ENCODE measurements at places on chromosomes 12 and 14. TPM values are rescaled to one million over a fixed set of nuclear protein-coding genes. Genes with fewer than 3 reads are reported as not detected.

- H3K4me1 ChIP-seq: no peaks in the 10 kb centered on the region
- no peak for DNase-seq
- H3K27ac ChIP-seq: no peak overlapping the region
- no peaks in the 10 kb centered on the region for H3K27me3 ChIP-seq
- H3K4me3 ChIP-seq: no peak overlapping the region
Measured at GRCh38 chr12:50753232-50753769, 10.6 kb upstream of the ATF1 start.

DNA sequence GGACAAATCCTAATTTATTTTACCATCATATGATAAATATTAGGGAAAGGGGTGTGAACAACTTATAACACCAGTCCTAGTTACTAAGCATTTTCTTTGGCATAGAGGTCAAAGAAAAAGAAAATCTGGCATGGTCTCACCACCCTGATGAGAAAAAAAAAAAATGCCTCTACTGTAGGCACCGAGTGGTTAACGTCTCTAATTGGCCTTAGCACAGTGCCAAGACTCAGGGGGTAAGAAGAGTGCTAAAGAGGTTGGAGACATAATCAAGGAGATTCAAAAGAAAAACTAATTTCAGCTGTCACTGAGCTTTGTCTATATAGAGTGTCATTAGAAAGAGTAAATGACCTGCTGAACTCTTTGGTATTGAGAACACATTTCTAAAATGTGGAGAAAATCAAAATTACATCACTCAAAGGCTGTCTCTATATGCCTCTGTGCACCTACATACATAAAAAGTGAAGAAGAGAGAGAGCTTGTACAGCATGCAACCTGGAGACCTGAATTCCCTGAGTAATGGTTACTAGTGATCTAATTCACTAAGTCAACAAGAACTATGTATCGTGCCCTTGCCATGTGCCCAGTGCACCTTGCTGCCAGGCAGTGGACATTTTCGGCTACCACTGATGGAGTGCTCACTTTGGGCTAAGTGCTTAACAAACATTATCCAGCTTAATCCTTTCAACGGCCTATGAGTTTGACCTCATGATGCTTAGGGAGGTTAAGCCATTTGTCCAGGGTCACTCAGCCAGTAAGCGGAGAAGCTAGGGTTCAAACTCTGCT lies 113.8 kb upstream of the G2E3 start:
- H3K4me3 ChIP-seq: no peak overlapping the region
- no peaks in the 10 kb centered on the region for H3K36me3 ChIP-seq
- no peak overlapping the region for H3K27ac ChIP-seq
- no peaks in the 10 kb centered on the region for H3K4me1 ChIP-seq
- peak; percentile 37 for DNase-seq
- H3K27me3 ChIP-seq: no peaks in the 10 kb centered on the region

DNA sequence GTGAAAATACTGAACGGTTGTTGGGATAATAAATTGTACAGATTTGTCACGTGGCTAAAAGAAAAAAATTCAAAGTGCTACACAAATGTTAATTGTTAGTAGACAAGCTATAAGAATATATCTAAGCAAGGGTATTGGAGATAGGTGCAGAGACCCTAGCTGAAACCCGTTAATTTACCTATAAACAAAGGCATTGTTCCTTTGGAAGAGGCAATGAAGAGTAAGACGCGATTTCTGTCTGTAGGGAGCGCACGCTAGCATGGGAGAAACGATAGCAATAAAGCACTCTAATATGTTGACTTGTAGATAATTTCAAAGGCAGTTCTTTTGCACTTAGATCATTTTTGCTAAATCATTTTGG lies 565 bp downstream of the CCDC77 start:
- H3K4me3 ChIP-seq: peak overlapping the region; percentile 69
- no peak for DNase-seq
- H3K36me3 ChIP-seq: no peaks in the 10 kb centered on the region
- H3K27ac ChIP-seq: peak overlapping the region; percentile 82
- peaks cover 21% of the 10 kb centered on the region for H3K4me1 ChIP-seq
- no peaks in the 10 kb centered on the region for H3K27me3 ChIP-seq

GRCh38 chr12:62599854-62600437 lies 133.3 kb downstream of the MON2 start:
- no peak for DNase-seq
- no peak overlapping the region for H3K27ac ChIP-seq
- H3K4me3 ChIP-seq: no peak overlapping the region
- peaks cover 22% of the 10 kb centered on the region for H3K4me1 ChIP-seq

GRCh38 chr14:95463171-95463901 lies 53.1 kb downstream of the SYNE3 start:
- no peak overlapping the region for H3K4me3 ChIP-seq
- peaks cover 10% of the 10 kb centered on the region for H3K4me1 ChIP-seq
- H3K27ac ChIP-seq: peak overlapping the region; percentile 74
- DNase-seq: peak; percentile 62
- no peaks in the 10 kb centered on the region for H3K27me3 ChIP-seq

GRCh38 chr14:51356381-51356780 lies 116.3 kb downstream of the TMX1 start:
- H3K4me3 ChIP-seq: no peak overlapping the region
- no peak overlapping the region for H3K27ac ChIP-seq
- H3K36me3 ChIP-seq: no peaks in the 10 kb centered on the region
- DNase-seq: no peak

- no peaks in the 10 kb centered on the region for H3K4me1 ChIP-seq
- H3K27me3 ChIP-seq: no peaks in the 10 kb centered on the region
- no peak overlapping the region for H3K27ac ChIP-seq
- DNase-seq: no peak
Measured at GRCh38 chr14:77892890-77893484, 93.1 kb downstream of the ADCK1 start.

DNA sequence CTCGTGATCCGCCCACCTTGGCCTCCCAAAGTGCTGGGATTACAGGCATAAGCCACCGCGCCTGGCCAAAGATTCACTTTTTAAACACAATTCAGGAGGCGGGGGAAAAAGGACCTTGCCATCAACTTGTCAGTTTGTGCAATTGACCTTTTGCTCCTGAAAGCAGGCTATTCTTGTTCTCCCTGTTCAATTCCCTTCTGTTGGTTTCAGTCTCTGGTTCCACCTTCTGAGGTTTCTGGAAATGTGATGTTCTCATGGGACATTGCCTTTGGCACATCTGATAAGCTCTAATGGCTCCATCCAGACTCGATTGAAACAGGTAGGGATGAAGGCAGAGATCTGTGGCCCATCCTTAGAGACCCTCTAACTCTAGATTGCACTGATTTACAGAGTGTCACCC lies 17.9 kb upstream of the CCDC85C start:
- H3K36me3 ChIP-seq: no peaks in the 10 kb centered on the region
- no peak overlapping the region for H3K27ac ChIP-seq
- no peak for DNase-seq
- no peak overlapping the region for H3K4me3 ChIP-seq
- H3K27me3 ChIP-seq: no peaks in the 10 kb centered on the region

GRCh38 chr14:71365361-71365760 lies 458.1 kb downstream of the PCNX1 start:
- DNase-seq: no peak
- no peaks in the 10 kb centered on the region for H3K36me3 ChIP-seq

GRCh38 chr14:88493392-88494185 lies 61.2 kb downstream of the PTPN21 start:
- no peak overlapping the region for H3K4me3 ChIP-seq
- no peak for DNase-seq
- H3K27me3 ChIP-seq: no peaks in the 10 kb centered on the region
- H3K27ac ChIP-seq: no peak overlapping the region

GRCh38 chr12:34304001-34304400 lies 281.7 kb downstream of the ALG10 start:
- no peak overlapping the region for H3K4me3 ChIP-seq
- H3K36me3 ChIP-seq: no peaks in the 10 kb centered on the region
- DNase-seq: no peak
- no peak overlapping the region for H3K27ac ChIP-seq
- no peaks in the 10 kb centered on the region for H3K27me3 ChIP-seq

DNA sequence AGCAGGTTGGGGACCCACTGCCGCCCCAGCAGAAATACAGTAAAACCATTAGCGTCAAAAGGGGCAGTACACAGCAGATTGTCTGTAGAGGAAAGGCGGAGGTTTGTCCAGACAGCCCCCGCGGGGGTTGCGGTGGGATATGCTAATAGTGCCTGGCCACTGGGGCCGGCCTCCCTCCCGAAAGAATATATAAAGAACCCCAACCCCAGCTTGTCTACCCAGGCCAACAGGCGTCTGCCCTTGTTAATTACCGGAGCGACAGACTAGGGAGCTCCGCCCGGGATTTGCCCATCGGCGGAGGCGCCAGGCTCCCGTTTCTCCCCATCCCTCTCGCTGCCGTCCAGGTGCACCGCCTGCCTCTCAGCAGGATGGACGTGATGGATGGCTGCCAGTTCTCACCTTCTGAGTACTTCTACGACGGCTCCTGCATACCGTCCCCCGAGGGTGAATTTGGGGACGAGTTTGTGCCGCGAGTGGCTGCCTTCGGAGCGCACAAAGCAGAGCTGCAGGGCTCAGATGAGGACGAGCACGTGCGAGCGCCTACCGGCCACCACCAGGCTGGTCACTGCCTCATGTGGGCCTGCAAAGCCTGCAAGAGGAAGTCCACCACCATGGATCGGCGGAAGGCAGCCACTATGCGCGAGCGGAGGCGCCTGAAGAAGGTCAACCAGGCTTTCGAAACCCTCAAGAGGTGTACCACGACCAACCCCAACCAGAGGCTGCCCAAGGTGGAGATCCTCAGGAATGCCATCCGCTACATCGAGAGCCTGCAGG lies at the start of gene MYF5:
TSS of gene MYF5 (plus strand) at position 217 of the 774 bp plus-strand sequence. CDS start at position 369, 152 bp downstream.
- H3K27me3 ChIP-seq: peaks cover 36% of the 10 kb centered on the region
- no peak within 1 kb of the TSS for H3K4me3 ChIP-seq
- no peaks in the 10 kb centered on the region for H3K36me3 ChIP-seq
- no peak for DNase-seq

DNA sequence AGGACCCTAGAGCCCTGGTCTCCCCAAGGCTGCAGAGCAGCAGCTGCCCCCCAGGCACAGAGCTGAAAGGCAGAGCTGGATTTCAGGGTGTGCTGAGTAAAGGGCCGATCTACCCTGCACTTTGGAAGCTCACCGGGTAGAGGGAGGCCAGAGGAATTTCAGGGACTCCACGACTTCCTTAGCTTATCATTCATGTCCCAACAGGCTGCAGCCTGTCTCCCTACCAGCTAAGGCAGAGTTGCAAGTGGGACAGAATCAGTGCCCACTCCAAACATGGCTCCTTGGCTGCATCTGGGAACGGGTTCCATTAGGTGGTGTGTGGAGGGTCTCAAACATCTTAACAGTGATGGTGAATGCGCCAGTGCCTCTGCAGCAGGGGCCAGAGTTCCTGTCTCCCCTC lies 27.5 kb downstream of the MMAB start:
- H3K27ac ChIP-seq: no peak overlapping the region
- peaks cover 40% of the 10 kb centered on the region for H3K27me3 ChIP-seq
- no peak overlapping the region for H3K4me3 ChIP-seq
- DNase-seq: no peak

GRCh38 chr12:49190974-49191373 lies 2.1 kb upstream of the TUBA1A start:
- peaks cover 4% of the 10 kb centered on the region for H3K36me3 ChIP-seq
- no peaks in the 10 kb centered on the region for H3K27me3 ChIP-seq
- H3K4me1 ChIP-seq: peaks cover 7% of the 10 kb centered on the region
- no peak for DNase-seq
- no peak overlapping the region for H3K27ac ChIP-seq

DNA sequence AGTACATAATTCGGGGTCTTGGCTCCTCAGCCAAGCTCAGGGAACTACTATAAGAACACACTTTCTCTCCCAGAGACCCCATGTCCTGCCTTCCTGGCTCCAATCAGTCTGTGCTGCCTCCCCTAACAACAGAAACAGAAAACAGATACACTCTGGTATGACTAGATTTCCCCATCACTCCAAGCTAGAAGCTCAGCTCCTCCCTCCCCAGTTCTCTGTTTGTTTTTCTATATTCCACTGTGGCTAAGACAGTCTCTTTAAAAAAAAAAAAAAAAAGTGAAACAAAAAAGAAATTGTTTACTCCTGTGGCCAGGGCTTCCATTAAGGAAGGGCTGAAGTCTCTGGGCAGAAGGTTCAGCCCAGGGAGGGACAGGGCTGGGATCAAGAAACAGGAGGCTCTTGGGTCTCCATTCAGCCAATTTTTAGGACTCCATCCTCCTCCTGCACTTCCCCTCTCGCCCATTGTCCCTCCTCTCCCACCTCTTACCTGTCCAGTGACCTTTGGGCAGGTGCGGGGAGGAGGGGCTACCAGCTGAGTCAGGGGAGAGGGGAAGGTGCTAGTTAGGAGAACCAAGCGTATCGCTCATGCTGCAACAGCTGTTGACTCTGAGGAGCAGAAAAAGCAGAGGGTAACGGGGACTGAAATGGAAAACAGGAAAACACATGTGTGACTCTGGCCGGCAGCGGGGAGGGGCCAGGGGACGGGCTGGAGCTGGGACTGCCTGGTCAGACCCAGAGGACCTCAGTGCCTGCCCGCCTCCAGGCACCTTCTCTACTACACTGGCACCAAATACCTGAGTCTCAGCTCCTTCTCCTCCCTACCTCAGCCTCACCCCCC lies 4.1 kb upstream of the SLC7A7 start:
- H3K27me3 ChIP-seq: no peaks in the 10 kb centered on the region
- peak overlapping the region; percentile 16 for H3K4me3 ChIP-seq
- H3K27ac ChIP-seq: peak overlapping the region; percentile 86
- peaks cover 78% of the 10 kb centered on the region for H3K4me1 ChIP-seq
- peak; percentile 81 for DNase-seq

- H3K27ac ChIP-seq: no peak overlapping the region
- no peaks in the 10 kb centered on the region for H3K36me3 ChIP-seq
- no peak overlapping the region for H3K4me3 ChIP-seq
- no peaks in the 10 kb centered on the region for H3K4me1 ChIP-seq
Measured at GRCh38 chr12:123895451-123895850, 77.2 kb downstream of the CCDC92 start.

- no peak for DNase-seq
- H3K27me3 ChIP-seq: no peaks in the 10 kb centered on the region
- peaks cover 87% of the 10 kb centered on the region for H3K36me3 ChIP-seq
- no peak overlapping the region for H3K27ac ChIP-seq
- no peak overlapping the region for H3K4me3 ChIP-seq
Measured at GRCh38 chr14:35752380-35752779, 56.7 kb downstream of the RALGAPA1 start.

DNA sequence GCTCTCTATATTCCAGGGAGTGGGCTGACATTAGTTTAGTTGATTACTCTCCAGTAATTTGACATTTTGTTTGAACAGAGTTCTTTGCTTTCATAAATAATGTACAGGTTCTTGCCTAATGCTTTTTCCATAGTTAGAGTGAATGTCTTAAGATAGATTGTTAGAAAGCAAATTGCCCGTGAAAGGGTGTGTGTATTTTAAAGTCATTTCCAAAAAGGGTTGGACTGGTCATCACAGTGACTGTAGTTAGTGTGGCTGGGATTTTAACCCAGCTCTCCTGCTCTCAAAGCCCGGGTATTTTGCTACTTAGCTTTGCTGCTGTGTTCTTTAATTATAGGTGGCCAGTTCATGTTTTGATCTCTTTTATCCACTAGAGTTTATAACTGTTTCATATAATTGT lies 74.2 kb downstream of the DNAH10 start:
- H3K27me3 ChIP-seq: peaks cover 12% of the 10 kb centered on the region
- no peak overlapping the region for H3K27ac ChIP-seq
- no peaks in the 10 kb centered on the region for H3K36me3 ChIP-seq
- no peaks in the 10 kb centered on the region for H3K4me1 ChIP-seq
- DNase-seq: no peak

The PROX2 gene
- polyA plus RNA-seq: not detected

The SPIC gene
- not detected for polyA plus RNA-seq

The CLEC1B gene
- polyA plus RNA-seq: not detected

The FOXG1 gene
- 0.13 TPM for polyA plus RNA-seq

The RAN gene
- 290 TPM for polyA plus RNA-seq

The SERPINA5 gene
- 2.7 TPM for polyA plus RNA-seq

The FAM222A gene
- polyA plus RNA-seq: 5.4 TPM

The CFAP251 gene
- polyA plus RNA-seq: 0.85 TPM

The NAA30 gene
- polyA plus RNA-seq: 3.1 TPM

The CAPRIN2 gene
- 8.7 TPM for polyA plus RNA-seq
